ENCODE measurements at places on chromosomes 6 and 20. TPM values are rescaled to one million over a fixed set of nuclear protein-coding genes. Genes with fewer than 3 reads are reported as not detected.

The CRISP3 gene
- 6.8 TPM for polyA plus RNA-seq

The HMGCLL1 gene
- polyA plus RNA-seq = 1.4 TPM

The KDM1B gene
- polyA plus RNA-seq = 2.5 TPM

The POM121L2 gene
- polyA plus RNA-seq = not detected

The LY6G6D gene
- polyA plus RNA-seq = not detected
